LHCN-M2 (cell line): ENCODE measurements at places on chromosomes 1 and 21.
A peak's percentile ranks its signal among the peaks of the same experiment; 100 is the strongest.

- no peak for DNase-seq
Observed at GRCh38 chr1:2786329-2787162, 14.9 kb downstream of the TTC34 start.

- no peak for DNase-seq
Observed at GRCh38 chr1:237732657-237733056, 158.1 kb downstream of the ZP4 start.

DNA sequence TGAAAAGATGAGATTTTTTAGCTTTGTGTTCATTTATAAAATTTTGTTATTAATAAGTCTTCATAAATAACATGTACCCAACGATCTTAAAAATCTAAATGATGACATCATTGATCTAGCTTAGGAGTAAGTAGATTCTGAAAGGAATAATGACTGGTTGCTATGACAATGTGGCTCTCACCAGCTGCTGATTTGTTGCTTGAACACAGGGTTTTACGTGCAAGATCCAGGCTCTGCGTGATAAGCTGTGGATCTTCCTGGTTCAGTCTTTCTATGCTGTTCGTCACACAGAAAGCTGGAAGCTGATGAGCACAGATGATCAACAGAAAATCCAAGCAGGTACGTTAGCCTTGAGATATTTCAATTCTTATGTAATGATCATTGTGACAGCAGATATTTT lies 49.1 kb upstream of the C1orf146 start:
- no peak for DNase-seq

- DNase-seq = no peak
Observed at GRCh38 chr1:27630859-27631491, 4.0 kb downstream of the FGR start.

- DNase-seq = no peak
Observed at GRCh38 chr21:42262831-42263231, 43.9 kb downstream of the ABCG1 start.

GRCh38 chr1:64019818-64020217 lies 183.6 kb upstream of the UBE2U start:
- peak; percentile 79 for DNase-seq

- DNase-seq = no peak
Observed at GRCh38 chr1:35666216-35666615, 24.9 kb upstream of the PSMB2 start.

- DNase-seq = no peak
Observed at GRCh38 chr1:177490036-177490639, 319.4 kb downstream of the BRINP2 start.

- DNase-seq = peak; percentile 73
Observed at GRCh38 chr1:101371259-101371658, 134.4 kb downstream of the S1PR1 start.

DNA sequence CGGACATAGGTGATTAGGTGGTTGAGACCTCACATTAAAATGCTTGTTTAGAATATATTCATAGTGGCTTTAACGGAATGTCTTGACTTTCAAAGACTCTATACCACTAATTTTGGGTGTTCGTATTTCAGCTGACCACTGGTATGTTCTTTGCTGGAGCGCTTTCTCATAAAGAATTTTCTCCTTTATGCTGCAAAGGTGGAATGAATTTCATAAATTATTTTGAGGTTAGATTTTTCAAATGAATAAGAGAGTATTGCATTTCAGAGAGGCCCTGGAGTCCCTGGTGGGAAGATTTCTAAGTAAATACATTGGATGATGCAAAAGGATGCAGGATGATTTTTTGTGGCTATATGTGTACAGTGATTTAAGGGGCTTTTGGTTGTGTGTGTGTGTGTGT lies 55.8 kb downstream of the HUNK start:
- no peak for DNase-seq

DNA sequence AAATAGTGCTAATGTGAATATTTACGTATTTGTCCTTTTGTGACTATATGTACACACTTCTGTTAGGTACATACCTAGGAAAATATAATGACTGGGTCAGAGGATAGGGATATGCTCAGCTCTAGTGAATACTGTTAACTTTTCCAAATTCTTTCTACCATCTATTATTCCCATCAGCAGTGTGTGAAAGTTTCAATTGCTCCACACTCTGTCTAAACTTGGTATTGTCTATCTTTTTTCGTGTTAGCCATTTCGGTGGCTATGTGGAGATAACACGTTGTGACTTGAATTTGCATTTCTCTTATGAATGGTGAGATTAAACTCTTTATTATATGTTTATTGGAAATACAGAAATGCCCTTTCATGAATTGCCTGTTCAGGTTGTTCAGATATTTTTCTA lies 22.7 kb upstream of the LELP1 start:
- DNase-seq = no peak

DNA sequence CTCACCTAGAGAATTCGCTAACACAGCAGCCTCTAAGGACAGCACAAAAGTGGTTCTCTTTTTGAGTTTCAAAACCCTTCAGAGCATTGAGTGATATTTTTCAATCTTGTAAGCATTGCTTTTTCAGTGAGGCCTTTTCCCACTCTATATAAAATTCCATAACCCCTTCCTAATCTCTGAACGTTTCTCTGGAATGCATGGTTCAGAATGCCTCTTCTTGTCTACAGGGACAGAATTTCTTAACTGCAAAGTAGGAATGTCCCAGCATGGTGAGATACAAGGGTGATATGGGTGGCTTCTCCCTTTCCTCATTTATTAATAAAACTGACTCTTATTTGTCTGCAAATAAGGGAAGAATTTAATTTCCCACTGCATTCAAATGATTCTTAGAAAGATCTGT lies 377.9 kb downstream of the LTN1 start:
- DNase-seq = no peak

DNA sequence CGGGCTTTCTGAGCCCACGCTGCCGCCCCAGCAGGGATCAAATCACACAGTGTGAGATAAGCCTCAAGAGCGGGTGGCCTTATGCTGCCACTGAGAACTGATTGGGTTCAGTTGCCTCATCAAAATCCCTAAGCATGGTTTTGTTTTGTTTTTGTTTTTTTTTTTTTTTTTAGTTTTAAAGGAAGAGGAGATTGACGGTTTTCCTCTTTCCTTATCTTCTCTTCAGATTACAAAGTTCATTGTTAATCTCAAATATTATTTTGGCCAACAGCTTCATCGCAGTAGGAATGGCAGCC lies 651 bp downstream of the COA6 start:
- no peak for DNase-seq

DNA sequence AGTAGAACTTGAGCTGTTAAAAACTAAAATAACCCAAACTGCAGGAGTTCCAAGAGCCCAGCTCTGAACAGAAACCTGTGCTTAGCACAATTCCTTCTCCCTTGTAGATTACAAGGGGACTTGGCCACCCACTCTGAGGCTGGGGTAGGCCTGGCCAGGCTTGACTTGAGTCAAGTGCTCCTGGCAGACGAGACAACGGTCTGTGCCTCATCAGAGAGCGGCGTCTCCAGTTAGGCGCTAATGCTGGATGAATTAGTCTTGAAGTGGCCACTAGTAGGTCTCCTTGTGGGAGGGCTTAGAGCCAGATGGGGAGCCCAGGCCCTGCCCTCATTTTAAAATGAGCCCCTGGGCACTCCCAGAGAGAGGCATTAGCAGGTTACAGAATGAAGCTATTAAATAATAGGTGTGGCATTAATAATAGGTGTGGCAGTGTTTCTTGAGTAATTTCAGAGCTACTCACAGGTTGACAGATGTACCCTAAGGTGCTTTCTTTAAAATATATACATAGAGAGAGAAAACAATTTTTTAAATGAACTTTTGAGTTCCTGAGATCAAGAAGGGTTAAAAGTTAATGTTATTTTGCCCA lies 1.1 kb downstream of the EEIG2 start:
- DNase-seq = peak; percentile 71
